ENCODE measurements at places on chromosomes 16 and 17.

DNA sequence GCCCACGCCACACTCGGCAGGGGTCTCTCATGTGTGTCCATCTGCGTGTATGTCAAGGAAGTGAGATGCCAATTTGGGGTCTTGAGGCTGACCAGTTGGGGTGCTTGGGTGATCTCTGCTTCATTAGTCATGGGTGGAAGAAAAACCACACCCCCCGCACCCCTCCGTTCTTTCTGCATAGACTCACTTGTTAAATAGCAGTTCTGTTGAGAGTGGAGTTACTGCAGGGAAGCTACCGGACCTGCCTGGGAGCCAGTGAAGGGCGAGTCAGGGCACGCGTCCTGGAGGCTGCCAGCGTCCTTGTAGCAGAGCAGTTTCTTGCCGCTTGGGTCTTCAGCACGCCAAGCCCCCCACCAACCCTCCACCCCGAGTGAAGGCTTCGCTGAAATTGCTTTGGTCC is 8.5 kb downstream of the SNN start:
- no peak for DNase-seq

DNA sequence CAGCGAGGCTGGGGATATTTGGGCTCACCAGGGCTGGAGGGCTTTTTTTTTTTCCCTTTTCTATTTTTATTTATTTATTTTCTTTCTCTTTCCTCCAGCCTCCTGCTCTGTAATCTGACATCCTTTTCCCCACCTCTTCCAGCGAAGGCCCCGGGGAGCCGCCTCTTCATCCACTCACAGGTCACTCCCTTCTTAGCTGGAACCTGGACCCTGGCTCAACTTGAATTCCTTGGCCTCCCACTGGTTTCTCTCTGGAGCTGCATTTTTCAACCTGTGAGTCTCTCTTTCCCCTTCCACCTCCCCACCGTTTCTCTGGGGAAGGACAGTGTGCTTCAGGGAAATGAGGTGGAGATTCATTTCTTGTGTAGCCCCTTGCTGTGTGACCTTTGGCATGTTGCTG is 82.0 kb downstream of the MRM1 start:
- no peak for DNase-seq

GRCh38 chr17:35731239-35731916 is at the start of gene RASL10B:
Gene RASL10B (plus strand): TSS chr17:35731639. CDS start chr17:35735185, 3,546 bp downstream.
- DNase-seq: peak; percentile 26

- no peak for DNase-seq
These were observed 8.3 kb downstream of the TSC2 start for GRCh38 chr16:2056077-2056476.

GRCh38 chr16:69784586-69784985 is 22.5 kb downstream of the WWP2 start:
- no peak for DNase-seq

- no peak for DNase-seq
These were observed 20.9 kb downstream of the RPRML start for GRCh38 chr17:46958041-46958591.

- DNase-seq: no peak
These were observed 18.1 kb upstream of the SHCBP1 start for GRCh38 chr16:46638947-46639925.

DNA sequence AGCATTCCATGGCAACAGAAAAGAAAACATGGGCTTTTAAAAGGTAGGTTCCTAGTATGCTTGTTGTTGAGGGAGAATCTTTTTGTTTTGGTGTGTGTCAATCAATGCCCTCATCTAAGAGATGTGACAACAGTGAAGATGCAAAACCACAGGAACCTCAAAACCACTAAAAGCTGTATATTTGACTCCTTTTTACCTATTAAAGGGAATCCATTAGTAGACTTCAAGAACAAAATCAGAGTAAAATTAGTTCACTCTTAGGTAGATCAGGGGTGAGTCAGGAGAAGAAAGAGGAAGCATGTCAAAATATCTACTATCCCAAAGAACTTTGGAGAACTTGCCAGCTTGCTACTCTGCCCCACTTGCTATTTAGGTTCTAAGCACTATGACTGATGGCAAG is 89.1 kb downstream of the CDK5R1 start:
- no peak for DNase-seq

DNA sequence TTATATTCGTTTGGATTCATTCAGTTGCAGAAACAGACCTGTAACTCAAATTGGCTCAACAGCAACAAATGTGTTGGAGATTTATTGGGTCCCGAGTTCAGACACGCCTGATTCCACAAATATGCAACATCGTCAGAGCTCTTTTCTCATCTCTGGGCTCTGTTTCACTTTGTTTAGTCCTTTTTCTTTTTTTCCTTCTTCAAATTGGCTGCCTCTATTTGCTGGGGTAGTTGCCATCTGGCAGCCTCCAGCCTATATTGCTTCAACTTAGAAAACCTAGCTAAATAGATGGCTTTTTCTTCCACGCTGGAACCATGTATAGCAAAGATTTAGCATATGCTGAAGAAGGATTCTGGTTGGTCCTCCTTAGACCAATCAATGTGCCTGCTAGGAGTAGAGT is 398.5 kb downstream of the RBFOX1 start:
- no peak for DNase-seq

DNA sequence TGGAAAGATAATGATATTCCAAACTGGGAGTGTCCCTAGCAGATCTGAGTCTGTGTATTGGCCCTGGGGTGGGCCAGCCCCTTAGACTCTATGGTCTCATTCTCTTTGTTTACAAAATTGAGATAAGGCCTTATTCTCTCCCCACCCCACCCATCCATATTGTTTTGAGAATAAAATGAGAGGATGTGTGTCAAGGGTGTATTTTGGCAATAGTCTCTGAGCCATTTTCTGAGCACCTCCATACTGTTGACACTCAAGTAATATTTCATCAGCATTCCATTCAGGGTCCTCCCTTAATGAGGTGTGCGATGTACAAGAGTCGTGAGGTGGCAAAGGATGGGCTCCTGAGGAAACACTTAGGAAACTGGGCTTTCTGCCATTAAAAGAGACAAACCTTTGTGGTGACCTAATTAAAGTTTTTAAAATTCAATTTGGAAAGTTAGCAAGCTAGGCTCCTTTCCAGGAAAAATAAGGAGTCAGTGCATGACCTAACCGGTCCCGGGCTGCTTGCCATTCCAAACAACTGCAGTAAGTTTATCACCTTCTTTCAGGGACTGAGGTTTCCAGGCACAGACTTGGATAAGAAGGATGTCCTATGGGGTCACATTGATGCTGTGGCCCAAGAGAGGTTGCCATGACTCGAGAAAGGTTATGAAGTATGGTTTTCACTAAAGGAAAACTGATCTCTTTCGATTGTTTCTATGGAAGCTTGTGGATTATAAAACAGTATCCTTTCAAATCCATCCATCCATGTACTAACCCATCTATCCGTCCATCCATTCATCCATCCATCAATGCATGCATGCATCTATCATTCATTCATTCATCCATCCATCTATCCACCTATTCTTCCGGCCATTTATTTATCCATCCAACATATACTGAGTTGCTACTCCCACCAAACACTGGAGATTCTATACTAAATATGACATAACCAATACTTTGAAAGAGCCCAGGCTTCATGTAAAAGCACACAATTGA is 443.3 kb downstream of the UTP18 start:
- DNase-seq: no peak

GRCh38 chr16:1407753-1408152 is 6.8 kb downstream of the UNKL start:
- no peak for DNase-seq

GRCh38 chr16:28538733-28539596 is at the start of gene NUPR1:
Gene NUPR1 (minus strand): TSS chr16:28538974. CDS start chr16:28538907, 67 bp downstream.
- DNase-seq: peak; percentile 60

DNA sequence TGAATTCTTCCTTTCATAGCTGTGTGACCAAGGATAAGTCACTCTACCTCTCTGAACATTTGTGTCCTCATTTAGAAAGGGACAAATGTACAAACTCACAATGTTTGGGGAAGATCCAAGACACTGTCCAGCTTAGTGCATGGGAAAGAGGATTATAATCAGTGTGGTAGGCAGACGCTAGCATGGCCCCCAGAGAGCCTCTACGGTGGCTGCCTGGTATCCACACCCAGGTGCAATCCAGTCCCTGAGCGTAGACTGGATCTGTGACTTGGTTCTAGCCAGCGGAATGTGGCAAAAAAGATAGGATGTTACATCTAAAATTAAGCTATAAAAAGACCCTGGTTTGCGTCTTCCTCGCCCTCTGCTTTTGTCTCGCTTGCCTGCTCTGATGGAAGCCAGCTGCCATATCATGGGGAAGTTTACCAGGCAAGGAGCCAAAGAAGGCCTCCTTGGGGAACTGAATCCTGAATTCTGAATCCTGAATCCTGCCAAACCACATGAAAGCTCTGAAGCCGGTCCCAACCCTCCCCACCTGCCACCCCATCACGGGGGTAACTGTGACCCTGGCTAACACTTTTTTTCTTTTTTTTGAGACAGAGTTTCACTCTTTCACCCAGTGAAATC is 51.7 kb downstream of the PLXDC1 start:
- no peak for DNase-seq

GRCh38 chr16:26987597-26988010 is 79.1 kb upstream of the C16orf82 start:
- DNase-seq: no peak

DNA sequence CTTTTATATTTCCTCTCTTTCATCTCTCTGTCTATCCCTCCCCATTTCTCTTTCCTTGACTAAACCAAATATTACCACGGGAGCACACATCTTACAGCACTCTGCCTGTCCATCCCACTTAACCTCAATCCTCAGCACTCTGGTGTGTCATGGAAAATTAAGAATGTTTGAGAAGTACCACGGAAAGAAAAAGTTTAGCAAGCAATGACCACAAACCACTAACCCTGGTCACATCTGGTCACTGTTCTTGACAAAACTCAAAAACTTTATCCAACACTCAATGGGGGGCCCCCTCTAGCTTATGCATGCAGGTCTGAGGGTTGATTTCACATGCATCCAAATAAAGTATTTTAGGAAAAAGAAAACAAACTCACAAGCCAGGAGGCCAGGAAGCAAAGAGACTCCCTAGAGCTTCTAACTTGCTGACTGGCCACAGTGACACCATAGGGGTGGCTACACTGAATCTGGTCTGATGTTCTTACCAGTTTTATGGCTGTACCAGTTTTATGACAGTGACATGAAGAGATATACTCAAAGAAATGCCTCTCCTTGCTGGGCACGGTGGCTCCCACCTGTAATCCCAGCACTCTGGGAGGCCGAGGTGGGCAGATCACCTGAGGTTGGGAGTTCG is 229.2 kb downstream of the STX8 start:
- DNase-seq: no peak

- no peak for DNase-seq
These were observed 122.4 kb downstream of the USP31 start for GRCh38 chr16:23026784-23027362.

GRCh38 chr16:66620429-66620795 is 15.9 kb downstream of the CMTM3 start:
- no peak for DNase-seq

DNA sequence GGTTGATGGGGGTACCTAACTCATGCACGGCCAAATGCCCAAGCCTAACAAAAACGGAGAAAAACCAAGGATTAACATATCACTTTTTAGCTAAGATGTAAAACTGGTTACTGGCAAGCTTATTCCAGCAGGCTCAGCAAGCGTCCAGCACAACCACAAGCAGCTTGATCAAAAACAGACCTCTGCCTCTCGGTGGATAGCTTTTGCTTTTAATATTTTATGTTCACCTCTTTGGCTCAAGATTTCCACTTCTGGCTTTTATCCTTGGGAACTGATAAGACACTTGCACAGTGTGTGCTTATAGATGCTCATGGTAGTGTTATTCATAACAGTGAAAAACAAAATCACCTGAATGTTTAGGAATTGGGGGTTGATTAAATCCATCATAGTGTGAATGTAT is 206.9 kb upstream of the CACNG5 start:
- DNase-seq: no peak

- no peak for DNase-seq
These were observed 8.9 kb downstream of the ZNF594 start for GRCh38 chr17:5182597-5183409.

- no peak for DNase-seq
These were observed 55.3 kb downstream of the CLUH start for GRCh38 chr17:2656283-2656682.

DNA sequence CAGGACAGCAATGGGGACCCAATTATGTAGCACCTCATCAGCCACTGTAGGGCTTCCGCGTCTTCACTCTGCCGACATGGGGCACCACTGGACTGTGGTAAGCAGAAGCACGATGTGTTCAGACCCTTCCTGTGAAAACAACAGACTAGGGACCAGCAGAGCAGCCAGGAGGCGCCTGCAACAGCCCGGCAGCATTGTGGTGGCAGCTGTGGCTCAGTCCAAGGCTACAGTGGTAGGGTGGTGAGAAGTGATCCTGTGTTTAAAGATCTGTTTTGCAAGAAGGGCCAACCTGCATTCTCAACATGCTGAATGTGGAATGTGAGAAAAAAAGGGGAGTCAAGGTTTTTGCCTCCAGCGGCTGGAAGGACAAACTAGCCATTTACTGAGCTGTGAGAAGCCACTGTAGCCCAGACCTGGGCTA is 80.8 kb downstream of the GAS7 start:
- DNase-seq: peak; percentile 14

- no peak for DNase-seq
These were observed 633 bp downstream of the CDR2 start for GRCh38 chr16:22373662-22374310.

- no peak for DNase-seq
These were observed 32.3 kb upstream of the ANKRD40CL start for GRCh38 chr17:50799582-50799981.

- no peak for DNase-seq
These were observed 57.9 kb upstream of the CREBBP start for GRCh38 chr16:3938471-3938842.

DNA sequence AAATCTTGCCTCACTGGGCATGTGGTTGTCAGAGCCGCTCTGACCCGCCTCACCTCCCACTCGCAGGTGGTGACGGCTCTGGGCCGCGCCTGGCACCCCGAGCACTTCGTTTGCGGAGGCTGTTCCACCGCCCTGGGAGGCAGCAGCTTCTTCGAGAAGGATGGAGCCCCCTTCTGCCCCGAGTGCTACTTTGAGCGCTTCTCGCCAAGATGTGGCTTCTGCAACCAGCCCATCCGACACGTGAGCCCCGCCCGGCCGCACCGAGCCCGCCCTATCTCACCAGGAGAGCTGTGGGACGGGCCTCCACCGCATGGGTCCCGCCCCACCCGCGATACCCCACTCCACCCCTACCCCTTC is 4.0 kb downstream of the TGFB1I1 start:
- no peak for DNase-seq

- no peak for DNase-seq
These were observed 15.3 kb downstream of the SRR start for GRCh38 chr17:2319051-2319450.

GRCh38 chr17:5530265-5531084 is 44.1 kb downstream of the MIS12 start:
- no peak for DNase-seq

- no peak for DNase-seq
These were observed 49.0 kb downstream of the NT5M start for GRCh38 chr17:17351901-17352781.

- no peak for DNase-seq
These were observed 4.6 kb upstream of the PIEZO1 start for GRCh38 chr16:88789594-88789993.
